ENCODE measurements at places on chromosomes 4 and X.

GRCh38 chr4:175752664-175753063 lies 59.4 kb downstream of the GPM6A start:
- no peak for DNase-seq

- DNase-seq: no peak
Observed at GRCh38 chrX:19705196-19705769, 182.1 kb downstream of the SH3KBP1 start.

- DNase-seq: no peak
Observed at GRCh38 chrX:42673301-42673810, 104.6 kb downstream of the PPP1R2C start.

DNA sequence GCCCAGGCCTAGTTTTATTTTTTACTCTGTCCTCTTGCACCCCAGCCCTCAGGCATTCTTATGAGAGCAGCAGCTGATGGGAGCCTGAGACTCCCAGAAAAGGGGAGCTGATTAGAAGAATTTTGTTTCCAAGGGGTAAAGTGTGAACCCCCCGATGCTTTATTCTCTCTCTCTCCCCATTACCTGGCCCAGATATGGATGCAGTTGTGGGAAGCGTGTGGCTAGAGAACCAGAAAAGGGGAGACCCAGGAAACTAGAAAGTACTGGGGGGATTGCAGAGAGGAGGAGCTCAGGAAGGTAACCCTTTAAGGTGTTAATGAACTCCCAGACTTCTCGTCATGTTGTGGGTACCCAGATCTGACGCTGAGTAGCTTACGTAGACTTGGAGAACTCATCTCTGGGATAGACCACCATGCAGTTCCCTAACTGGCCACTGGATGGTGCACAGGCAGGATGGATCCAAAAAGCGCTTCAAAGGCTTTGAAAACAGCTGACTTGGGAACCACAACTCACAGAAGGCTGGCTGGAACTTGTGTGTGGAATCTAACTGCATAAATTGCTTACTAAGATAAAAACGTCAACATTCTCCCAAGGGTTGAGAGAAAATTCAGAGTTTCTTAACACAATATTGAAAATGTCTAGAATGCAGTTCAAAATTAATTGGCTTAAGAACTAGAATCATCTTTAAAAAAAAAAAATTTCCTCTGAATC lies 64.7 kb downstream of the TBC1D14 start:
- DNase-seq: peak; percentile 75

DNA sequence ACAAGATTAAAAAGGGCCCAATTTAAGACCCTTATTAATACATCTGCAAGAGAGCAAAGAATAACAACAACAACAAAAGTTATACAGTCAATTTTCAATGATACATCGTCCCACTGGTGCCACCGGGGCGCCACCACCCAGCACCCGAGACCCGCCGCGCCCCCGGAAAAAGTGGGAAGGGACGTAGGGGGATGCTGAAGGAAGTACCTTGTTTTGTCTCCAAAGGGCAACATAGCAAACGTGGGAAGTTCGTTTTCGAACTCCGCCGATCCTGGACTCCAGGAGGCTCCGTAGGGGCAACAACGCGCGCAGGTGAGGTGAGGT lies 1.7 kb downstream of the PDE5A start:
- DNase-seq: no peak

- no peak for DNase-seq
Observed at GRCh38 chr4:5261866-5262265, 210.6 kb downstream of the STK32B start.

All from activated T-cell treated with anti-CD3 and anti-CD28 coated beads for 48 hours (primary cell).